NCI-H2081 treated with DMSO at 0.1 percent for 48 hours (cell line): ENCODE measurements at places on chromosomes 11 and 22.

DNA sequence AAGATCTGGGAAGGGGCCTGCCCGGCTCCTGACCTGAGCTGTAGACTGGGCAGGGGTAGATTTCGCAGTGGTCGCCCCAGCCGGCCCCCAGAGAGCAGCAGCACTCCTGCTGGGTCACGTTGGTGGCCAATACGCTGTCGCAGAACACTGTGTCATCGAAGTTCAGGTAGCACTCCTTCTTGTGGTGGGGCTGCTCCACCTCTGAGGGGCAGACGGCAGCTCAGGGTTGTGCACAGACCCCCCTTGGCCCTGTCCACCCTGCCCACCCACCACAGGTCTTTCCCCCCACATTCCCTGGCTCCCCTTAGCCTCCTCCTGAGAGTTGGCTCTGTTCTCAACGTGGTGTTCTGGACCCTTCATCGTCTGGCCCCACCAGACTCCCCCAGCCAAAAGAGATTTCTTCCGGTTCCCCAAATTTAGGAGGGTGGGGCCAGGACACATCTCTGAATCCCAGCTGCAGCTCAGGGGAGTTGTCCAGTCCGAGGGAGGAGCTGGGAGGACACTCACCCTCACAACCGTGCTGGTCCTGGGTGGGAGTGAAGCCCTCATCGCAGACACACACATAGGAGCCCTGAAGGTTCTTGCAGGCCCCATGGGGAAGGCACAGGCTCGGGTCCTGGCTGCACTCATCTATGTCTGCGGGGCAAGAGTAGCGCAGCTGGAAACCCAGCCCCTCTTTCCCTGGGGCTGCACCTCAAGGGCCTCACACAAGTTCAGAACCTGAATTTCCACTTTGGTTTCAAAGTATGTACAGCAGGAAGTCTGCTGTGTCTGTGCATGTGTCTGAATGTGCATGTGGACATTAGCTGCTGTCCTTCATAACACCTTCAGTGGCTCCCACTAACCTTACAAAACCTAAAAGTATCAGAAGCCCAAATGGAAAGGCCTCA is 16.5 kb downstream of the SCYL1 start:
- DNase-seq = no peak

- no peak for DNase-seq
Observed at GRCh38 chr11:102522312-102523188, 8.0 kb downstream of the MMP7 start.

DNA sequence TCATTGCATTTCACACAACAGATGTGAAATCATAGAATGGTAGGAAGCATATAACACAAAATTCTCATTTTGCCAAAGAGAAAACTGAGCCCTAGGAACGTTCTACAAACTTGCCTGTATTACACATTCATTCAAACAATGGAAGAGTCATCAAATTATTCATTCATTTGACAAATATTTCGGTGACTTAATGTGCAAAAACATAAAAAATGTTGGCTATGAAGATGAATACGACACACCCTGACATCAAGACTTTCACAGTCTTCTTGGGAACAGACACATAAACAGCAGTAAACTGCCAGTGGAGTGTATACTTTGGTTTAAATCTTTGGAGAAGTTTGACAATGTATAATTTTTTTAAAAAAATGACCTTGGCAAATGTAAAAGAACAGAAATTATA is 20.4 kb upstream of the C11orf87 start:
- DNase-seq = no peak

DNA sequence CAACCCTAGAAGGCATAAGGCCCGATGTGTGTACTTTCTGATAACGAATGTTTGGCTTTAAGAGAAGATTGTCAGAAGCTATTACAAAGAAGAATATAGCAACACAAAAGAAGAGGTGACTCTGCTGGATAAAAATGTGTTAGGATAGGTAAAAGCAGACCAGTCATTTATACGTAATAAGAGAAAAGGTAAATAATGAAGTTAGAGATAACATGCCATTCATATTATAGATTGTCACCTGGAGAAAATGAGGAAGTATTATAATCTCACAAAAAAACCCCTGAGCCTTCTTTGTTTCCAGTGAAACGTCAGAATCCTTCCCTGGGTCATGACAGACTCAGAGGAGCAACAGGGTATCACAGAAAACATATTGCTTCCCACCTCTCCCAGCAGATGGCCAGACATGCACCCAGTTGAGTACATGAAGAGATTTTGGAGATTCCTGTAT is 36.1 kb downstream of the PPFIA1 start:
- DNase-seq = no peak

GRCh38 chr11:75337195-75337654 is 14.2 kb downstream of the ARRB1 start:
- DNase-seq = no peak

- no peak for DNase-seq
Observed at GRCh38 chr11:104105155-104105554, 58.8 kb downstream of the PDGFD start.

- no peak for DNase-seq
Observed at GRCh38 chr22:19361501-19362103, 69.9 kb downstream of the HIRA start.

GRCh38 chr11:69487391-69487790 is 5.9 kb downstream of the LINC01488 start:
- no peak for DNase-seq

- DNase-seq = no peak
Observed at GRCh38 chr22:45881524-45881875, 95.5 kb downstream of the WNT7B start.

DNA sequence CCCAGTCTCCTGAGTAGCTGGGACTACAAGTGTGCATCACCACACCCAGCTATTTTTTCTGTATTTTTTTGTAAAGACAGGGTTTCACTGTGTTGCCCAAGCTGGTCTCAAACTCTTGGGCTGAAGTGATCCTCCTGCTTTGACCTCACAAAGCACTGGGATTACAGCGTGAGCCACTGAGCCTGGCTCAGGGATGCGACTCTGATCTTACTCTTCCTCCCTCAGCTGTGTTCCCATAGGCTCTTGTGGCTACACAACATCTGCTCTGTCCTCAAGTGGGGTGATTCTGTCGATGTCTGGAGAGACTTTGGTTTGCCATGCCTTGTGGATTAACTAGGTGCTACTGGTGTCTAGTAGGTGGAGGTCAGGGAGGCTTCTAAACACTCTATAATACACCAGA is 127.0 kb upstream of the SERPIND1 start:
- DNase-seq = no peak

- DNase-seq = no peak
Observed at GRCh38 chr11:91470656-91471055, 754.0 kb upstream of the FAT3 start.

DNA sequence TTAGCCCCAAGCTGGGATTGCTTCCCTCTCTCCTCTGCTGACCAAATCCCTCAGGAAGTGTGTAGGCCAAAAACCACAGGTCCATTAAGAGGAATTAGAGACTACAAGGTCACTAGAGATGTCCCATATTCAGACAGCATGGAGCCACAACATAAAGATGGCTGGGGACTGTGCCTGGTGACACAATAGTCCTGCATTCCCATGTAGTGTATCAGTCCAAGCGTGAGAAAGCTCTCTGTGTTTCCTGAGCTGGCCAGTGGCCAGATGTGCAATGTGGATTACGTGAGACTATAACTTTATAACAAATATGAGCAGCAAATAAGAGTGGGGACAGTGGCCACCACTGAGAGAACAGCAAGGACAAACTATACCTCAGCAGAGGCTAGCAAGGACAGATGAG is 7.6 kb upstream of the MS4A10 start:
- no peak for DNase-seq

GRCh38 chr11:21142007-21142406 is 472.6 kb downstream of the NELL1 start:
- DNase-seq = no peak

DNA sequence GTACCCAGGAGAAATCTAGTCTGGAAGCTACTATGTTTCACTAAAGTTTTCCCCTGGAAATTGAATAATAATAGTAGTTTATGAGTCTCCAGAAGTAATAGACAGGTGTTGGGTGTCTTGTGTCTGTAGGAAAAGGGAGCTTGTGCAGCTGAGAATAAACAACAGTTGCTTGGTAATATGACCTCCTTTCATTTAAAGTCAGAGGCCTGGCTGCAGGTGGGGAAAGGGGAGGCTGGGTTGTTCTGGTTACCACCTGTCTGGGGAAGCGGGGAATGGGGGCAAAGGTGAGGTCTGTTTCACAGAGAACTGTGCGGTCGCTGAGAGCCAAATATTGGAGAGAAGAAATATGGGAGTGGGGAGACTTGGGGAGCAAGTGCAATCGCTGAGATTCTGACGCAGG is 3.3 kb upstream of the GRAMD1B start:
- no peak for DNase-seq

- DNase-seq = no peak
Observed at GRCh38 chr11:86625981-86626380, 46.4 kb downstream of the ME3 start.

DNA sequence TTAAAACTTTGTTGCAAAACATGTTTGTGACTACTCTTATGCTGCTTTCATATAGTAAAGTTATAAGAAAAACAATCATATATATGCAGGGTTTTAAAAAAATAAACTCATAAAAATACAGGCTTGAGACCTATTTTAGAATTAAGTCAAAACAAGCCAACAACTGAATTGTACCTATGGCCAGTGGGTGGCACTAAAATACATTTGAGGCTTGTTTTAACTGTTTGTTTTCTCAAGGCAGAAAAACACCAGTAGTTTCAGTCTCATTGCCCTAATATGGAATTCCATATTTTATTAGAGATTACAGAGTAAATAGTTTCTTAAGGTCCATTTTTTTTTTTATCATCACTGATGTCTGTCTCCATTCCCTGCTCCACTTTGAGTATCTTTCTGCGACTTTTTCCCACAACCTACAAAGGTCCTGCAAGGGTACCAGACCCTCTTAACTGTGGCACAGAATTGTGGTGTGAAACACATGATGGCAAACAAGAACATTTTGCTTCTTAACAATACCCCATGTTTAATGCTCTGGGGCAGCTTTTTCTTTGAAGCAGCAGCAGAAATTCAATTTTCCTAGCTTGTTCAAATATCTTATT is 8.5 kb upstream of the CCDC89 start:
- no peak for DNase-seq

DNA sequence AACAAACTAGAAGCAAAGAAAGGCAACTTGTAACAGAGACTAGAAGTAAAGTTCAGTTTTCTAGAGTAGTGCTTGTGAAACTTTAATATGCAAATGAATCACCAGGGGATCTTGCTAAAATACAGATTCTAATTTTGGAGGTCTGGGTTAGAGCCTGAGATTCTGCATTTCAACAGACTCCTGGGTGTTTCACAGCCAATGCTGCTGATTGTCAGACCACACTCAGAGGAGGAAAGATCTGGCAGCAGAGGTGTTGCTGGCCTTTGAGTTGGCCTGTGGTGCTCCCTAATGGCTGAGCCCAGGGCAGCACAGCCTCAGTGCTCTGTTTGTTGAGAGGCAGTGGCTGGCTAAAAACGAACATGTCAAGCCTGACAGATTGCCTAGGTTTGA is 5.4 kb downstream of the CRY2 start:
- no peak for DNase-seq
